ENCODE measurements at places on chromosomes 7 and 10.

DNA sequence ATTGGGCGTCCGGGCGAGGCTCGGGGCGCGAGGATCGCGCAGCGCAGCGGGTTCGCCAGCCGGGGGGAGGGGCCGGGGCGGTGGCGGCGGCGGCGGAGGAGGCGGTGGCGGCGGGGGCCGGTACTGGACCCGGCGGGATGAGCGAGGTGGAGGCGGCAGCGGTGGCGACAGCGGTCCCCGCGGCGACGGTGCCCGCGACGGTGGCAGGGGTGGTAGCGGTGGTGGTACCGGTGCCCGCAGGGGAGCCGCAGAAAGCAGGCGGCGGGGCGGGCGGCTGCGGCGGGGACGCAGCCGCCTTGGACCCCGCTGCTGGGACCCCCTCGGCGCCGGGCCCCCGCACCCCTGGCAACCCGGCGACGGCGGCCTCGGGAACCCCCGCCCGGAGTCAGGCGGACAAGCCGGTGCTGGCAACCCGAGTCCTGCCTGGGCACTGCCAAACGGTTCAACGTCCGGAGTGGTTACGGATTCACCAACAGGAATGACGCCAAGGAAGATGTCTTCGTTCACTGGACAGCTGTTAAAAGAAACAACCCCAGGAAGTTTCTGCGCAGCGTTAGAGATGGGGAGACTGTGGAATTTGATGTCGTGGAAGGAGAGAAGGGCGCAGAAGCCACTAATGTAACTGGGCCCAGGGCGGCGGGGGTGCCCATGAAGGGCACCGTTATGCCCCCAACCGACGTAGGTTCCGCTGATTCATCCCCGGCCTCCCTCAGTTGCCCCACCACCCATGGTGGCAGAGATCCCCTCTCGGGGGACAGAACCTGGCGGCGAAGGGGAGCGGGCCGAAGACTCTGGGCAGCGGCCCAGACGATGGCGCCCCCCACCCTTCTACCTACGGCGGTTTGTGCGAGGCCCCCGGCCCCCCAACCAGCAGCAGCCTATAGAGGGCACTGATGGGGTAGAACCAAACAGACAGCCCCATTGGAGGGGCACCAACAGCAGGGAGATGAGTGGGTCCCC, 100.3 kb upstream of the CPXM2 start:
- DNase-seq: no peak

- peak; percentile 35 for DNase-seq
Measured at GRCh38 chr10:116748041-116748440, 5.7 kb upstream of the HSPA12A start.

DNA sequence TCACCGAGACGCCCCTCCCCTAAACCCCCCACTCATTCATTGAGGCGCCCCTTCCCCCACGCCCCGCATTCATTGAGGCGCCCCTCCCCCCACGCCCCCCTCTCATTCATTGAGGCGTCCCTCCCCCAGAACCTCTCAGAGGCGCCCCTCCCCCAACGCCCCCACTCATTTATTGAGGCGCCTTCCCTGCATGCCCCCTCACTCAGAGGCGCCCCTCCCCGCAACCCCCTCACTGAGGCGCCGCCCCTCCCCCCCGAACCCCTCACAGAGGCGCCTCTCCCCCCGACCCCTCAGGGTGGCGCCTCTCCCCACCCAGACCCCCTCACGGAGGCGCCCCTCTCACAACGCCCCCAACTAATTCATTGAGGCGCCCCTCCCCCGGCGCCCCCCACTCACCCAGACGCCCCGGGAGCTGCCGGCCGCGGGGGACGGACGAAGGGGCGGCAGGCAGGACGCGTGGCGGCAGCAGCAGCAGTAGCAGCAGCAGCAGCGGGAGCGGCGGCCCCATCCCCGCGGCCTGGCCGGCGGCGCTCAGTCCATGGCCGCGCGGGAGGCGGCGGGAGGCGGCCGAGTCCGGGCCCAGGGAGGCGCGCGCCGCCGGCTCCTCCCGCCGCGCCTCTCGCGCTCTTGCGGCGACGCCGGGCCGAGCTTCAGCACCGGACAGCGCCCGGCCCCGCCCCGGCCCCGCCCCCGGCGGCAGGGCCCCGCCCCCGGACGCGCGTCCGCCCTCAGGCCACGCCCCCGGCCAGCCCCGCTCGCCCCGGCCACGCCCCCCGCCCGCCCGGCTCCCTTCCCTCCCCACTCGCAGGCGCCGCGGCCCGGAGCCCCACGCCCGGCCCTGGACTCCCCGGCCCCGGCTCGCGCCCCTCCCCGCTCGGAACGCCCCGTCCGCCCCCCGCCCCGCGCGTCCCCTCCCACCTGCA, at the start of gene PTPRN2:
Gene PTPRN2, minus strand, starts transcription at position 662 of the 923 bp plus-strand sequence.
- DNase-seq: peak; percentile 57

DNA sequence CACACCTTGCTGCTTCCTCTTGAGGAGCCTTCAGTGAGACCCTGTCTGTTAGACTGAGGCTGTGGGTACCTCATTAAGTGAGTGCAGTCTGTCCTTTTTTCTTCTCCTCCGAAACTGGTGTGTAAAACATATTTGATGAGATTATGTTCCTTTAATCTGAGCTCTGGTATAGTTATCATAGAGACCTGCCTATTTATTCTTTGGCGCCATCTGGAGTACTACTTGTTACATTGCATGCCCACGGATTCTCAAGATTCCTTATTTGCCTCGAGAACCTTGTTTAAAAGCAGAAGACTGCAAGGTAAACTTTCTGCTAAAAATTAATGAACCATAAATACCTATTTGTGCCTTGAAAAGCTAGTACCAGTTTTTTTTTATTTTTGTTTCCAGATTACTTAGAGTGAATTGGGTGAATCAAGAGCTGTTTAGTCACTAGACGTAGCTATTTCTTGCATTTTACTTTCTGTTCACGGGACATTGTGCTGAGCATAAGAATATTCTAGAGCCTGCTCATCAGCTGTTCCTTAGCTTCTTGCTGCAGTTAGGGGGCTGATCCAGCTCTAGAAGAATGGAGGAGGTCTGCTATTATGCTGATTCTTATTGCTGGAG, 16.9 kb upstream of the STMP1 start:
- DNase-seq: peak; percentile 31

DNA sequence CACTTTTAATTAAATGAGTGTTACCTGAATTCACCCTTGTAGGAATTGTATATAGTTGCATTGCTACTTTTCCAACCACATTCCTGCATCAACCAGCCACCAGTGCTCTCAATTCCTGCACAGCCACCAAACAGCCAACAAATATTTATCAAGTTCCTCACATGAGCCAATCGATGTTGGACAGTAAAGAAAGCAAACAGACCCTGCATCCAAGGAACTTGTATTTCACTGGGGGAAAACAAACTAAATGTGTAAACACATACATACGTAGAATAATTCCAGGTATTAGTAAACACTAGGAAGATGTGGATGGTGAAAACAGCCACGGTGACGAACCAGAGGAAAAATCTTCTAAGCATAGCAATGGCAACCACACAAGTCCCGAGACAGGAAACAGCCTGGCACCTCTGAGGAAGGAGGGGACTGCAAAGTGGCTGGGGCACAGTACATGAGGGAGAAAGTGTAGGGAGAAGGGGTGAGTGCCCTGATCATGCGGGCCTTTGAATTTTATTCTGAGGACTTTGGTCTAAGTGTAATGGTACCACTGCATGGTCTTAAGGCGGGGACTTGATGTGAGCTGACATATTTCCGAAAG, 111.2 kb downstream of the XRCC2 start:
- DNase-seq: no peak

GRCh38 chr7:42167206-42167605, 69.8 kb downstream of the GLI3 start:
- DNase-seq: no peak

DNA sequence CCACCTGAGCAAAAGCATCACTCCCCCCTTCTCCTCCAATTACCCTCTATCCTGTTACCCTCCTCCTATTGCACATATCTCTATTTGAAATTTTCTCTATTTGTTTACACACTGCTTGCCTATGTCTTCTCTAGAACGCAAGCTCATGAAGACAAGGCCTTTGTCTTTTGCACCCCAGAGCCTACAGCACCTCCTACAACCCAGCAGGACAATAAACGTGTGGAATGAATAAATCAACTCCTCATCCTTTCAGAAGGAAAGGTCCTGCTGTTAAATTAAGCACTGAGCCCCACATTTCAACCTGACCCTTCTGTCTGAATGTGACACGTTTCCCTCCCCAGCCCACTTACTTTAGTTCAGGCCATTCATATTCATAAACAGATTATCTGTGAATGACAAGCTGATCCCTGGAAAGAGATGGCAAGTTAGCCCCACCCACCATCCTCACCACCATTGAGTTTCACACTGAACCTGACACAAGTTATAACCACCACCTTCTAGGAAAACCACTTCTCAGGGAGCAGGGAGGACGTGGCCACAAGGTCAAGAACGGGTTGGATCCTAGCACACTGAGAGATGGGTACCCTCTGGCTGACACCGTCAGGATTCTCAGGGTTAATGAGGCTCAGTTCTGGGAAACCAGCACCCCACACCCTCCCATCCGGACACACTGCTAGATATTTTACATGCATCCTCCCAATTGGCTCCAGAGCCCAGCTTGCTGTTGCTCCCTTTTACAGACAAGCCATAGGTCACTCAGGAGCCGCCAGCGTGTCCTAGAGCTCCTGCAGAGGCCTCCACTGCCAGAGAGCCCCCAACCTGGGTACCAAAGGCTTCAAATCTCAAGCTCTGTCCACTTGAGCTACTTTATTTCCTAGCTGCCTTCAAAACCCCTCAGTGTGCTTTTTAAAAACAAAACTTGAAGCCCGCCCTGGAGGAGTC, 934 bp downstream of the PRTFDC1 start:
- DNase-seq: peak; percentile 45

GRCh38 chr7:70545214-70545613, 586.7 kb upstream of the GALNT17 start:
- DNase-seq: no peak

- DNase-seq: no peak
Measured at GRCh38 chr7:132846086-132846485, 235.8 kb downstream of the CHCHD3 start.

GRCh38 chr10:31582365-31583052, 263.5 kb downstream of the ZEB1 start:
- peak; percentile 29 for DNase-seq

GRCh38 chr7:114657279-114657678, 242.7 kb downstream of the FOXP2 start:
- no peak for DNase-seq

DNA sequence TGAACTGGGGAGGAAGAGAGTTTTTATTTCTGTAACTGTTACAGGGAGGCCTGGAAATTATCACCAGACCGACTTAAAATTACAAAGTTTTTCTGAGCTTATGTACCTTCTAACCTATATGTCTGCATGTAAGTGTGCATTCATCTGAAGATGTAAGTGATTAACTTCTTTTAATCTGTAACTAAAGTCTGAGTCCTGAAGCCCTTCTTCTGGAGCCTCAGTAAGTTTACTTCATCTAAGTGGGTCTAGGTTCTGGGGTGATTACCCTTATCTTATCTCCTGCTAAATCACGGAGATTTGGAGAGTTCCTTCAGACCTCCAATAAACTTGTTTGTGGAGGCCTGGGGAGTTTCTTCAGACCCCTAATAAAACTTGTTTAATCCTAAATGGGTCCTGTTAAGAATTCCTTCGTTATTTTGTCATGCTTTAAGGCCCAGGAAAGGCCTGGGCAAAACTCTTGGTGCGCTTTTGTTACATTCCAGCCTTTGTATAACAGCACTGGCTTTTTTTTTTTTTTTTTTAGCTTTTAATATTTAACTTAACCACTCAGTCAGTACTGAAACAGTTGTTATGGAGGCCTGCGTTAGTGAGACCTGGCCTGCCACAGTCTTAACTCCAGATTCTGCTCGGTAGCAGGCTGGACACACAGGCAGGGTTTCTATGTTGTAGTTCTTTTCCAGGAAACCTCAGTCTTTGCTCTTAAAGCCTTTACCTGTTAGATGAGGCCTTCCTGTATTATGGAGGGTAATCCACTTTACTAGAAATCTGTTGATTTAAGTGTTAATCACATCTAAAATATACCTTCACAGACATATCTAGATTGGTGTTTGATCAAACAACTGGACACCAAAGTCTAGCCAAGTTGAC, 33.0 kb downstream of the TPST1 start:
- DNase-seq: no peak

- DNase-seq: no peak
Measured at GRCh38 chr7:110568932-110569331, 522.0 kb upstream of the LRRN3 start.

GRCh38 chr10:106819490-106819889, 345.0 kb downstream of the SORCS1 start:
- DNase-seq: no peak

DNA sequence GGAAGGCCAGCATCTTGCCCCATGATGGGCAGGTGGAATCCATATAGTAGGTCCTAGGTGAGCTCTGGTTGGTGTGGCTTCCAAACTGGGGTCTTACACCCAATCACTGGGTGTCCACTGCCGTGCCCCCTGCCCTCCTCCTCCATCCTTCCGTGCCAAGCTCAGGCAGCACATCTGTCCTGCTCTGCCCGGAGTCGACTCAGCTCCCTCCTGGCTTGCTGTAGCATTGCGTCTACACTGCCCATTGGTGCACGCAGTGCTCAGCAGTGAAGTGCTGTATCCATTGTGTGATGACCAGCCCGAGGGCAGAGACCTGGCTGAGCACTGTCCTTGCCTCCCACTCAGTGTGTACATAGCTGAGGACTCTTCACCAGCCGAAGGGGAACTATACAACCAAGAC, 148.4 kb downstream of the ADAM12 start:
- DNase-seq: no peak

- no peak for DNase-seq
Measured at GRCh38 chr7:97573065-97573464, 158.8 kb upstream of the TAC1 start.

- peak; percentile 38 for DNase-seq
Measured at GRCh38 chr10:96370584-96371157, 11.9 kb upstream of the OPALIN start.

DNA sequence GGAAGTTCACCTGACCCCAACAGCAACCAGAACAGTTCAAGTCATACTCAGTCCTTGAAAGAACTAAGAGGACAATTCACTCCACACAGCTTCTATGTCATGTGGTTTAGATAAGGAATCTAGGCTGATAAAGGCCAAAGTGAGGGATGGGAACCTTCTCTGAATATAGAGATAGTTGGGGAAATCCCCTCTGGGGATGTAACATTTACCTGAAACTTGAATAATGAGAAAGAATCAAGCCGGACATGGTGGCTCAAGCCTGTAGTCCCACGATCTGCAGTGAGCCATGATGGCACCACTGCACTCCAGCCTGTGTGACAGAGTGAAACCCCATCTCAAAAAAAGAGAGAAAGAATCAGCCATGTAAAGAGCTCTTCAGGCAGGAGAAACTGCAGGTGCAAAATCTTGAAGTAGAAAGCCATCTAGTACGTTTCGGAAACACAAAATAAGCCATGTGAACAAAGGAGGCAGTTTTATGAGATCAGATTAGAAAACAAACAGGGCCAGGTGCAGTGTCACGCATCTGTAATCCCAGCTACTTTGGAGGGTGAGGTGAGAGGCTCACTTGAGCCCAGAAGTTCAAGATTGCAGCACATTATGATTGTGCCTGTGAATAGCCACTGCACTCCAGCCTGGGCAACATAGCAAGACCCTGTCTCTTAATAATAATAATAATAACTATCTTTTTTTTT, 4.5 kb upstream of the DNMBP start:
- DNase-seq: no peak

GRCh38 chr7:90709501-90710465, 113.7 kb downstream of the CDK14 start:
- DNase-seq: peak; percentile 65

GRCh38 chr10:61978965-61979364, 77.5 kb downstream of the ARID5B start:
- DNase-seq: no peak

- DNase-seq: peak; percentile 33
Measured at GRCh38 chr10:26556748-26557640, 118.9 kb downstream of the APBB1IP start.

Data from fibroblast of skin of right biceps (primary cell).